ENCODE measurements at places on chromosomes 4 and X.

GRCh38 chr4:122928930-122929329 lies 6.5 kb upstream of the NUDT6 start:
- DNase-seq = no peak

- no peak for DNase-seq
Measured at GRCh38 chrX:69507500-69507789, 3.3 kb downstream of the NALF2 start.

GRCh38 chrX:47380268-47380667 lies 9.9 kb downstream of the ZNF157 start:
- DNase-seq = no peak

DNA sequence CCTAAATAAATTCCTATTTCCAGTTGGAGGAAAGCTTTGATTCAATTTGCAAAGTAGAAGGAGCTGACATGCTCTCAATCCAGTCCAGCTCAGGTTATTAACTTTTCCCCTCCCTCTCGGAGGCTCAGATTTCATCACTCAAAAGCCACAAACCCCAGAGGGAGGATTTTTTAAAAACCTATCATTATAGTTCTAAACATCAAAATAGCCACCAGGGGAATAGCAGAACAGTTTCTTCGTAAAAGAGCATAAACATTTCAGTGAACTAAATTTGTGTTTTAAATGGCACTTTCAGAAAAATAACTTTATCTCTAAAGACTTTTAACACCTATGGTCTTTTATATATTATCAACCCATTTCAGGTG lies 8.8 kb downstream of the GPRIN3 start:
- no peak for DNase-seq
